ENCODE measurements at places on chromosomes 7 and 10.

DNA sequence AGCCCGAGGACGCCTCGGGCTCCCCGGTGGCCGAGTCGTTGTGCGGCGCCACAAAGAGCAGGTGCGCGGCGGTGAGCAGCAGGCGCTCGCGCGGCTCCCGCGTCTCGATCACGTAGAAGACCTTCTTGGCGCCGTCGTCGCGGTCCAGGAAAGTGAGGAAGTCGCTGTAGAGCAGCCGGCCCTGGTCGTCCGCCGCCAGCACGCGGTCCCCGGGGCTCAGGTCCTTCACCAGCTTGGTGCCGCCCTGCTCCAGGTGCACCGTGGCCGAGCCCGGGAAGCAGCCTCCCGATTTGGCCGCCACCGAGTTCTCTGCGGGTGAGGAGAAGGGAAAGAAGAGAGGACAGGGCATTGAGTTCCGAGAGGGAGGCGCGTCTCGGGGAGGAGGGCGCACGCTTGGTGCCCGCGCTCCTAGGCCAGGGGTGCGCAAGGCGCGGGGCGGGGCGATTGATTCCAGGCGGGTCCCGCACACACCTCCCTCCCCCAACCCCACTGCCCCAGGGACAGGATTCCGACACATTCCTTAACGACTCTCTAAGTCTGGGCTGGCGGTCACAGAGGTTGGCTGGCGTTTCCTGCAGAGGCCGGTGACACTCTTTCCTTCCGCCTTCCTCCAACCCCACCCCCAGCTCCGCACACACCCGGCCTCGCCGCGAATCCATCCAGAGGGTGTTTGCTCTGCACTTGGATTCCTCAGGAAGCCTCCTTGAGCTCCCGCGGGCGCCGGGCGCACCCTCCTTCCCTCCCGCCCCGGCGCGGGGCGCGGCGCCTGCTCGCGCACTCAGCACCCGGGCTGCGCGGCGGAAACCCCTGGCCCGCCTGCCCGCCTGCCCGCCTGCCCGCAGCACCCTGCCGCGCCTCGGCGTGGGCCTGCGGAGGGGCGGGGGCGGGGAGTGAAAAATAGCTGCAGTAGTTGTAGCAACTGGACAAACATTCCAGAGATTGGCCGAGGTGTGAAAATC is 8.6 kb downstream of the SHH start:
- no peak for DNase-seq

DNA sequence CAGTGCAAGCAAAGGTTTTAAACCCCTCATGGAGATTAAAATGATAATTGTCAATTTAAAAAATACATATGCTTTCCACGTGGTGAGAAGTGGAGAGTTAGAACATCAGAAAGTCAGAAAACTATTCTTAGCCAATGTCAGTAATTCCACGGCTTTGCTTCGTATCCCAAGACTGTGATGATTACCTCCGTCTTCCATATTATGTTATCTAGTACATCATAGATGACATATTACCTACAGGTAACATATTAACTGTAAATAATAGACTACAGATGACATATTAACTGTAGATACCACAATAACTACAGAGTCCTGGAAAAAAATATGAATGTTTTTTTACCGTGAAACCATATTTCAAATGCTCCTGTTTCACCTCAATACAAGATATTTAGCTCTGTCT is 579.4 kb upstream of the PFKP start:
- no peak for DNase-seq

DNA sequence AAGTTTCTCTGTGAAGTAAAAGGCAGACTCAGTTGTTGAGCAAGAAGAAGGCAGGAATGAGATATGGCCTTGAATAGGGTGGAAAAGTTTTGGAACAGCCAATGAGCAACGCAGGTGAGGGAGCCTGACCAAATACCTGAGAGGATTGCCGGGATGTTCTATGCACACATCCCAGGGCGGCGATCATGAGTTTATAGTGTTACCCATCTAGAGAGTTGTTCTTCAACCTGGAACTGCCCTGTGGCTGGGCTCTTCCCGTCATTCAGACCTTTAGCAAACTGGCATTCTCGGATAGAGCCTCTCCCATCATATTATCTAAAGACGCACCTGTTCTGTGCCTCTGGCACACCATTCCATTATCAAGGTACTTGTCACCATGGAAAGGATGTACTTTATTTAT is 103.0 kb upstream of the KIF5B start:
- no peak for DNase-seq

GRCh38 chr10:86258499-86258898 is 108.1 kb downstream of the GRID1 start:
- DNase-seq = no peak

DNA sequence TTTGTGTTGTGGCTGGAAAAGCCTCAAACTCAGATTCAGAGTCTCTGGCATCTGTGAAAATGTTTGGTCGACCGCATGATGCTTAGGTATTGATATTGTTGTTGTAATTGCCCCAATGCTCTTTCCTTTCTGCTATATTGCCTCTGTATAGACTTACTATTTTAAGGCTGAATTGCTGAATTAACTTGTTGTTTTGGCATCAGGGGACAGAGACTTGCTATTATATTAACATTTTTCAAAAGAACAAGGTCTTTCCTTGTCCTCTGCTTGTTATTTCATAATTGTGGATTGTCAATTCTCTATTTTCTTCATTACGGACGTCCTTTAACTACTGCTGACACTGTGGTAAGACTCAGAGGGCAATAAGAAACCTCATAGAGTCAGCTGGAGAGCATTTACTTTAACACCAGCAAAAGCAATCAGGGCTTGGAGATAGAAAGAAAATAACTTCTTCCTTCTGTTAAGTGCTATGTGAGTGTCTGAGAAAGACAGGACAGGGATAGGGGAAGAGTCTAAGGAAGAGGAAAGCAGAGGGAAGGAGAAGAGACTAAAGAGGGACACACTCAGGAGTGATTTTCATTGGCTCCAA is 17.6 kb downstream of the CPED1 start:
- no peak for DNase-seq

GRCh38 chr7:131786204-131786603 is 229.8 kb upstream of the PODXL start:
- no peak for DNase-seq

- DNase-seq = no peak
Measured at GRCh38 chr7:128812514-128813168, 17.6 kb upstream of the FLNC start.

DNA sequence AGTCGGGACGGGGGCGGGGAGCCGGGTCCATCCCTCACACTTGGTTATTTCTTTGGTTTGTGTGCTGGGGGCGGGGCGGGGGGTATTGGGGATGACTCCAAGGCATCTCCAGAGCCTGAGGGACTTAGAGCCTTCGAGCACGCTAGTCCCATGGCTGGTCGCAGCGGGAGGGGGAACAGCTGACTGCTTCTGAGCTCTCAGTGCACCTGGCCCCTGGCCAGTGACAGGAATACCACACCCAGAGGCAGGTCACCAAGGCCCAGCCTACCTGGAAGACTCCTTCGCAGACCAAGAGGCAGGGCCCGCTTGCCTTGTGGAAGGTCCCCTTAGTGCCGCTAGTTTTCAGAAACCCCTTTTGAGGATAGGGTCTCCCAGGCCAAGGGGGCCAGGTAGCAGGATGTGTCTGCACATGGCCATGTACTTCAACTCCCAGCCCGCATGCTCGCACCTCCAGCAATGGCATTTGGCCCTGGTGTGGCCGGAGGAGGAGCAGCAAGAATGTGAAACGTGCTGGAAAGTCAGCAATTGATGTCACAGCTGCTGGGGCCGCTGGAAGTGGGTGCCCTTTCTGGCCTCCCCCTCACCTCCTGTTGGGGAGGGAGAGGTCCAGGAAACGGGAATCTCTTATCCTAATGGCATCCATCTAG is 40.3 kb downstream of the AGAP3 start:
- no peak for DNase-seq

- DNase-seq = no peak
Measured at GRCh38 chr10:87551326-87551725, 46.6 kb downstream of the MINPP1 start.

DNA sequence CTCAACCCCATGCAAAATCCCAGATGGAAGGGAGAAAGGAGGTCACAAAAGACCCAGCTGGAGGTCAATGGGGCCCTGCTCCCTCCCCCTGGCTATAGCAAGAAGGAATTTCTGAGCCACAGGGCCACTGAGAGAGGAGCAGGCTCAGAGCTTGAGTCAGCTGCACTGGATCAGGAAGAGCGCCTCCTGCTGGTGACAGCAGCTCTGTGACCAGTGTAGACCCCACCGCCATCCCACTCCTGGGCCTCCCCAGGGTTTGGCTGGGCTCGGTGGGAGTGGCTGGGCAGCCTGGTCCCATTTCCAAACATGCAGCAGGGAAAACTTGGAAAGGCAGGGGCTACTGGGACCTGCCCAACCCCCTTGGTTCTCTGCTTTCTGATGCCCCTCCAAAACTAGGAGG is 31.5 kb upstream of the PRLHR start:
- DNase-seq = no peak

GRCh38 chr10:131698986-131699385 is 201.8 kb upstream of the PPP2R2D start:
- no peak for DNase-seq

GRCh38 chr7:18829858-18830285 is 287.6 kb downstream of the TWIST1 start:
- no peak for DNase-seq

DNA sequence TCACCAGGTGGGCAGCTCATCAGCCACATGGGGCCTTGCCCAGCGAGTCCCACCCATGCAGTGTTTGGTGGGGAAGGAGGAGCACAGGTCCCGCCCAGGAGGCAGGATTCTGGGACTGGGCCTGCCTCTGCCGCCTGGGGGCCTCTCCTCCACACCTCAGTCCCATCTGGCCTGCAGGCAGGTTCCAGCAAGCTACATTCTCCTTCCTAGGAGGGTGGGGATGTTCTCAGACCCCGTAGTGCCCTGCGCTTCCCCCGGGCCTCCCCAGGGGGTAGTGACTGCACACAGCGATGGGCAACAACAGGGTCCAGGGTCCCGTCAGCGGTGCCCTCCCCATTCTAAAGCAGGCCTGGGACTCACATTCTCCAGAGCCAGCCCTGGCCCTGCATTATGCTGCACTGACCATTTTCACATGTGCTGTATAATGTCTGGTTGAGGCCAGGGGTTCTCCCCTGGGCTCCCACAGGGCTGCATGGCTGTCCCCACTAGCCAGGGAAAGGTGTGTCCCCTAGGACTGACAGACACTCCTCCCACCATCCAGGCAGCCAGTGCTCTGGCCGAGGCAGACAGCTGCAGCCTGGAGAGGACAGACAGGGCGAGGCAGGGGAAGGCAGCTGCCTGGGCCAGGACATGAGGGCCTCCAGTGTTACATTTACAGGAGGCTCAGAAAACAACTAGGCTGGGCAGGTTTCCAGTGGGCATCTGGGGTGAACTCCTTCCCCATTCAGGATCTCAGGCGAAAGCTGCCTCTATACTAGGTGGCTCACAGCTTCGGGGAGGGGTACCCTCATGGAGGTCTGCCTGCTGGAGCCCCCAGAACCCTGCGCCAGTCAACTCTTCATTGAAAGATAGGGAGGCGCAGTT is 9.3 kb downstream of the RASGEF1A start:
- DNase-seq = no peak

- no peak for DNase-seq
Measured at GRCh38 chr7:158313931-158314330, 273.7 kb downstream of the PTPRN2 start.

GRCh38 chr7:100949933-100950443 is 654 bp downstream of the MUC3A start:
- DNase-seq = no peak

DNA sequence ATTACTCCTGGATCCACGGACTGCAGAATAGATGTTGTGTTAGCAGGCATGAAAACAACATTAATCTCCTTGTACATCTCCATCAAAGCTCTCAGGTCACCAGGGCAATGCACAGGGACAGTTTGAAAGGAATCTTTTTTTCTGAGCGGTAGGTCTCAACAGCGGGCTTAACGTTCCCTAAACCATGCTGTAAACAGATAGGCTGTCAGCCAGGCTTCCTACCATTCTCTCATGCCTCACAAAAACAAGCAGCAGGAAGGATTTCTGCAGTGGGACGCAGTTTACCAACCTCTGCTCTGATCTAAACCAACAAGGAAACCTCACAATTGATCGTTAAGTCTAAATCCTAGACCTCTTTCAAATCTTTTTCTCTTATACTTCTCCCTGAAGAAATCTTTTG is 50.8 kb downstream of the CNOT4 start:
- DNase-seq = no peak

GRCh38 chr7:66429498-66430163 is 199.1 kb upstream of the KCTD7 start:
- DNase-seq = no peak

GRCh38 chr10:102580230-102580629 is 64.0 kb upstream of the TRIM8 start:
- DNase-seq = no peak

DNA sequence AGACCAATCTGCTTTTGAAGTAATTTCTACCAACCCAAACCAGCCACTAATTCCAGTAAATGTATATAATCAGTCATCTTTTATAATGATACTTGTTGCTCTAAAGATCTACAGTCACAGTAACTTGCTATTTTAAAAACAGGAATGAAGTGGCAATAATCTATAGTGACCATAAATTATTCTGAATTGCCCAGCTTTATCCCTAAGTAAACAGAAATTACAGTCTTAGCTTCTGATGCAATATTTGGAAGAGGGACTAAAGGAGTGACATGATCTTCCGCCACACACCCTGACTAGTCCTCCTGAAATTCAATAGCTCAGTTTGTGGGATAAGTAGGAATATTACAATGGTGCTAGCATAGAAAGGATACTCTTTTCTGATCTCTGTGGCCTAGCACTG is 96.1 kb downstream of the ATE1 start:
- DNase-seq = no peak

DNA sequence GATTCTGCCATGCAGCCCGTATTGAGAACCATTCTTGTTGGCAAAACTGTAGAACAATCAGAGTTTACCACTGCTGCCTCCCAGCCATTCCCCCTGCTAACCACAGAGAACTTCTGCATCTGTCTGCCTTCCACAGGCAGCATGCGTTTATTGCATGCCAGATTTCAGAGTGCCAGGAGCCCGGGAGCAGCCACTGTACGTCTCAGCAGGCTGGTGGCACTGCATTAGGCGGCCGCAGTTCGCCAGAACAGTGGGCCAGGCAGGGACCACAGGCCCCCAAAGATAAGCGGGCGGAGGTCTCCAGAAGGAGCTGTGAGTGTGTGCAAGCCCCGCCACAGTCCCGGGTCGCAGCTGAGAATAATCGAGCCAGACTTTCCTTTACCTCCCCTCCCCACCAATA is 31.8 kb downstream of the ZNF467 start:
- DNase-seq = no peak

DNA sequence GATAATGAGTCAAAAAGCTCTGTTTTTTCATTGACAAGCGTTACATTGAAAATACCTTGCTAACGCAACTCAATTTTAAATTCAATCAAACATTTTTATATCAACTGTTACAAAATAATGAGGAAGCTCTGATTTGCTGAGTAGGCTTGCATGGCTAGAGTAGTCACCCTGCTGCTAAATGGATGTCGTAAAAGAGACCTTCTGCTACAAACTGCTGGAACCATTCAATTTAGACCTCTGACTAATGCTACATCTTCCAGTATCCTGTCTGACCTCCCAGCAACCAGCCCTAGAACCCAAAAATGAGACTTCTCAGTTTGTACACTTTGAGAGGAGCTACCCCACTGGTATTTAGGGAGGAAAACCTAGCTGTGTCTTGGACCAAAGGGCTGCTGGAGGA is 84.0 kb upstream of the ELMO1 start:
- DNase-seq = no peak
